ENCODE measurements at places on chromosomes 2 and 18.

GRCh38 chr18:52970686-52971085, 630.7 kb downstream of the DCC start:
- no peak for DNase-seq

DNA sequence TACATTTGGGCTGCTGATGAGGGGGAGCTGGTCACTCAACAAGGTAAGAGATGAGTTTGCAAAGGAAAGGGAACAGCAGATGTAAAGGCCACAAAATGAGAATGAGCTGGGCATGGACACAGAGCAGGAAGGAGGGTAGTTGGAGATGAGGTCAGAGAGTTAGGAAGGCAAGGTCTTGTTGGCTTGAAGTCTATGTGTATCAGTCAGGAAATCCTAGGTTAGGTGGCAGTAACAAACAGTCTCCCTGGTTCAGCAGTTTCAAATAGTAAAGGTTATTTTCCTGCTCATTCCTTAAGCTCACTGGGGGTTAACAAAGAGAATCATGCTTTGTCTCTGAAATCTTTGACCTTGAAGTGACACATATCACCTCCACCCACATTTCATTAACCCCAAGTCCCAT, 58.3 kb upstream of the ARL4C start:
- DNase-seq = no peak

GRCh38 chr2:156615836-156616322, 179.7 kb downstream of the GPD2 start:
- DNase-seq = no peak

GRCh38 chr2:175449616-175450015, 268.1 kb upstream of the ATP5MC3 start:
- DNase-seq = no peak

GRCh38 chr2:165575044-165575615, 105.6 kb downstream of the CSRNP3 start:
- DNase-seq = no peak

- DNase-seq = no peak
Measured at GRCh38 chr18:12314591-12315305, 6.7 kb downstream of the TUBB6 start.

- DNase-seq = no peak
Measured at GRCh38 chr2:145226901-145227300, 707.0 kb upstream of the ZEB2 start.

- no peak for DNase-seq
Measured at GRCh38 chr2:66582104-66582986, 147.4 kb downstream of the MEIS1 start.

- DNase-seq = no peak
Measured at GRCh38 chr2:88959480-88960204, 268.2 kb downstream of the RPIA start.

DNA sequence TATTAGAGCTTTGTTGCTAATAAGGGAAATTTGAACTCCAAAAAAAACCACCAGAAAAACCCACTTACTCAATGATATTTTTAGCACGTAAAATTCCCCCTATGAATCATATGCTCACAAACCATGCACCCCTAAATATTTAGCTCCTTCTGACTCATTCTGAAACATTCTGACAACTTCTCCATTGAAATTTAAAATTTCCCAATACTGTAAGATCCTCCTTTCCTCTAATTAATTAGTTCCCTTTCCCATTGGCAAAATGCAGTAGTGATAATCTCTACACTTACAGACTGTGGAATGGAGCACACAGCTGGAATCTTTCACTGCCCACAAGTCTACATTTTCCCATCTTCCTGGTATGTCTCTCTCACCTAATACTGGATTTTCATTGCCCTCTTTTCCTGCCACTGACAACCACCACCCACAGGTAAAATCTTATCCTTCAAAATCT, 215.8 kb upstream of the ACVR2A start:
- no peak for DNase-seq

DNA sequence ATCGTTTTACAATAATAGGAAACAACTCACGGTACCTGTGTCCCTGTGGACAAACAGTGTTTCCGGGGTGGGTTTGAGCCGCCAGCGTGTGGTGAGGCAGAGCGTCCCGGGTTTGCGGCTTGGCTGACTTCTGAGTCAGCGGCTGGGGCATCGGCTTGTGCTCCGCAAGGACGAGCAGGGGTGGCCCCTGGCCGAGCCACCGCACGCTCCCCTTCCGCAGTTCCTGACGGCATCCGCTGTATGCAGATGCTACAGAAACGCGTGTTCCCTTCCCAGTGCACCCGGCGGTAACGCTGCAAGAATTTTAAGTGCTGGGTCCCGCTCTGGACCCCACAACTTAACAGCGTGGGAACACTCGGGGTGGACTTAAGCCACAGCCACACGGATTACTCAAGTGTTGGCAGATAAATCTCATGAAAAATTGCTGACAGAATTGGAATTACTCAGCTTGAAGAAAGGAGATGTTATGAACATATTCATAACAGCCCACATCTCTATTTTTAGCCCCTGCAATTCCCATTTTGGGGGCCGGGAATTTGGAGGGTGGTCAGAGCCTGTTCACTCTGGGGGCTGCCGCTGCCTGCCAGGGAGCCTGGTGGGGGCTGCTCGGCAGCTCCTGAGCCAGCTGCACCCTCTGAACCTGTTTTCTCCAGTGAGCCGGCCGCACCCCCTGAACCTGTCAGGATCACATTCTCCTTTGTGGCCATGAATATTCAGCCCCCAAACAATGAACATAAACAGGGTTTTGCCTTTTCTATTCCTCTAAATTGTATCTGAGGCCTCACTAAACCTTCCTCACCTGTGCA, 12.6 kb upstream of the KCNG2 start:
- no peak for DNase-seq

DNA sequence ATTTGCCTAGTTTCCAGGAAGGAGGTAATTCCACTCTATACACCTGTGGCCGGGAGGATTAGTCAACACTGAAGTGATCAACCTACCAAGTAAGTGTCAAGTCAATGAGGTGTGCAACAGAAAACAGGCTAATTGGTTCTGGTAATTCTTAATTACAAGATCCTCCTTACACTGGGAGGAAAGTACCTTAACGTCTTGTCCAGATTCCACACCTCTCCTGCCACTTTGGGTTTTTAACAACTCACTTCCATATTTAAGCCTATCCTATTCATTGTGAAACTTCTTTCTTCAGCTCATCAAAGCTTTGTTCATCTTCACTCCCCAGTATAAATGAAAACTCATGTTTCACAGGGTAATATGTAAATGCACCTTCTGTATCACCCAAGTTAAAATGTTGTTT, 22.0 kb upstream of the MAP4K4 start:
- DNase-seq = no peak

GRCh38 chr2:232485757-232486557, 1.7 kb downstream of the ECEL1 start:
- no peak for DNase-seq

DNA sequence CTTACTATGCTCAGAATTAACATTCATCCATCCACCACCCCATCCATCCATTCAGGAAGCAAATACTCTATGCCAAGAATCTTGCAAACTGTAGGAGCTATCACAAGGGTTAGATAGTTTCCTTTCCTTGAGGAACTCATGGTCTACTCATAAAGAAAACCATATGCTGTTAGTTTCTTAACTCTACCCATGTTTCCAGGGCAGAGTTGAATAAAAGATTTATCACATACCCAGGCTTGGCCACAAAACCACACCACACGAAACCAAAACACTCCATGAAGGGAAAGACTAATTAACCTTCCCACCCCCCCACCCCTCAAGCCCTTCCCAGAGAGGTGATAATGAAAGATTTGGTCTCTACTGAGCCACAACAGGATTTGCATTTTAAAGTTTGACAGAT, 23.7 kb upstream of the MSGN1 start:
- DNase-seq = no peak

DNA sequence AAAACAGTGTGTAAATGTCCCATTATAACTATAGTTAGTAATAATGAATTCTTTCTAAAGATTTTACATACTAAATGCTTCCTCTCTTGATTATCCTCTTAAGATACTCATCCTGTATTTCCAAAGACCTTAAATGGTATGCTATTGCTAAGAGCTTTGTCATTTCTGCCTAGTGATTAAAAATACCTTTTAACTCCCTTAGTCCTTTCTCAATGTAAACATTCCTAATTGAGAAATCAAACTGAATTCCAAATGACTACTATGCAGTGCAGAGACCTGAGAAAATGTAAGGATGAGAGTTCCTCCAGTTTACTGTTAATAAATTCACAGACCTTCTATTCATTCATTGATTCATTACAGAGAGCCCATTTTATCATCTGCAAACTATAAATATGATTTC, 86.9 kb downstream of the SOS1 start:
- DNase-seq = no peak

GRCh38 chr2:172046866-172047565, 38.3 kb upstream of the DLX1 start:
- DNase-seq = no peak

All from stimulated activated CD4-positive, alpha-beta T cell treated with anti-CD3 and anti-CD28 coated beads, Interleukin-1b, Interleukin-23, amount 100 ng/mL, for 1 hour (primary cell).